Naive thymus-derived CD8-positive, alpha-beta T cell (primary cell): ENCODE measurements at places on chromosomes 1 and 21. TPM values are rescaled to one million over a fixed set of nuclear protein-coding genes. Genes with fewer than 3 reads are reported as not detected.

The ZNF691 gene
- total RNA-seq: 11.6 TPM

DNA sequence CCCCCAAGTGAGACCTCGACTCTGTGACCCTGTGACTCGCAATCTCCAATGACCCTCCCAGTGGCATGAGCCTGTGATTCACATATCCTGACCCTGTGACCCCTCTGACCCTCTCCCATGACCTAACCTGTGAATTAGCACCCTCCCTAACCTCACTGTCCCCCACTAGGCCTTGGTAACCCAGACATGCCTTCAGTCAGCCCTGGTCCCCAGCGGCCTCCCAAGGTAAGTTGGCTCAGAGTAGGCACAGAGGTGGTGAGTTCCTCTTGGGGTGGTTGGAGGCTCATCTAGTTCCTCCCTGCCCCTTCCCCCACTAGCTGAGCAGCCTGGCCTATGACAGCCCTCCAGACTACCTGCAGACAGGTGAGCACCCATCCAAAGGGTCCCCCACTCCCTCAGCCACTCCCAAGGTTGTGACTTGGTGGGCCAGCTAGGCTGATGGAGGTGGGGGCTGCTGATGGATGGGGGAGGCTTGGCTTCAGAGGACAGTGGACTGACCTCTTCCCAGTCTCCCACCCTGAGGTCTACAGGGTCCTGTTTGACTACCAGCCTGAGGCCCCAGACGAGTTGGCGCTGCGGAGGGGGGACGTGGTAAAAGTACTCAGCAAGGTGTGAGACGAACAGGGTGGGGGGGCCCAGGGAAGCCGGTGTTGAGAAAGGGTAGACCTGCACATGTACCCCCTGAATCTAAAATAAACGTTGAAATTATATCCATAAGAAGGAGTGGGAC is 1.6 kb downstream of the SH3D21 start:
- DNase-seq: no peak

DNA sequence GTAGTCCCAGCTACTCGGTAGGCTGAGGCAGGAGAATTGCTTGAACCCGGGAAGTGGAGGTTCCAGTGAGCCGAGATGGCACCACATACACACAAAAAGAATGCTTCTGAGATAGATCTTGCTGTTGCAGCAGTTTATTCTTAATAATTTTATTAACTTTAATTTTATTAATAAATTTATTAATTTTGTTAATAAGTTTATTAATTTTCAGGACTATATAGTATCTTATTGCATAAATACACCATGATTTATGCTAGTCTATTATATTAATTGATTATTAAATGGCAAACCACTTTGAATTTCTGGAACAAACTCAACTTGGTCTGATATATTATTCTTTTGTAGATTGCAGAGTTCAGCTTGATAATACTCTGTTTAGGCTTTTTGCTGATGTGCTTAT is 99.5 kb downstream of the CLIC6 start:
- no peak for DNase-seq

DNA sequence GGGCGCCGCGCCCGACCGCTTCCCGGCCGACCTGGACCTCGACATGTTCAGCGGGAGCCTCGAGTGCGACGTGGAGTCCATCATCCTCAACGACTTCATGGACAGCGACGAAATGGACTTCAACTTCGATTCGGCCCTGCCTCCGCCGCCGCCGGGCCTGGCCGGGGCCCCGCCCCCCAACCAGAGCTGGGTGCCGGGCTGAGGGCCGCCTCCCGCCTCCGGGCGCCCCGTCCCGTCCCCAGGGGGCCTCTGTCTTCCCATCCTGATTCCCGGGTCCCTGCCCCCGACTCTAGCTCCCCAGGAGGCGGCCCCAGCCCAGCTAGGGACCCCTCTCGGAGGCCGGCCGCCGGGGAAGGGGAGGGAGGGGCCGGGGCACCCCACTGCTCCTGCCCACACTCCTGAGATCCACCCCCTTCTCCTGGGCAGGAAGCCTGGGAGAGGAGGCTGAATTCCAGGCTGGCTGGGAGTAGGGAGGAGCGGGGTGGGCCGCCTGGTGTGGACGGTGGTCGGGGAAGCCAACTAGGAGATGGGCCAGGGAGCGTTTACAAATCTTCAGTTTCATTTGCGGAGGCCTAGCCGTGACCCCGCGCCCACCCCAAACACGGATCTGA is 21.4 kb downstream of the FOXO6 start:
- DNase-seq: no peak

DNA sequence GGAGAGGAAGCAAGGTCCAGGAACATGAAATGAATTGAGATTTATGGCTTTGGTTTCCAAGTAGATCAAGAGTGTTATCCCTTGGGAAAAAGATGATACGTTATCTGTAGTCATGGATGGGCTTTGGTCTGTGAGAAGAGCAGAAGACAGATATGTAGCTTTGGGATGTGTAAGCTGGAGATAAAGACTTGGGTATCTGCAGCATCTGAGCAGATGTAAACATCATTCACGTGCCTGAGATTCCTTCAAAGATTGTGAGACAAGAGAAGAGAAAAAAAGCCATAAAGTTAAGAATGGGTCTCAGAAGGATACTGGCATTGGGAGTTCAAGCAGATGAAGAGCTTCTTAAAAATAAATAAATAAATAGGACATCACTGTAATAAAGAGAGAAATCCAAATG is 217.8 kb downstream of the PTPRC start:
- DNase-seq: no peak
